ENCODE measurements at places on chromosomes 3 and 15. TPM values are rescaled to one million over a fixed set of nuclear protein-coding genes. Genes with fewer than 3 reads are reported as not detected.

ARGFX gene
- not detected for total RNA-seq

CCR8 gene
- total RNA-seq, result not detected

LARP6 gene
- 21.0 TPM for total RNA-seq

HHLA2 gene
- total RNA-seq, result not detected

ANXA2 gene
- total RNA-seq, result 5,223 TPM

SLITRK3 gene
- total RNA-seq, result not detected

SEMA3G gene
- total RNA-seq, result not detected

LRTM1 gene
- total RNA-seq, result not detected

SOX14 gene
- total RNA-seq, result not detected

CCDC39 gene
- not detected for total RNA-seq

CILP gene
- not detected for total RNA-seq

MINAR1 gene
- 0.08 TPM for total RNA-seq

Data from hair follicular keratinocyte (primary cell).